ENCODE measurements at places on chromosomes 2 and 18. TPM values are rescaled to one million over a fixed set of nuclear protein-coding genes. Genes with fewer than 3 reads are reported as not detected.
A peak's percentile ranks its signal among the peaks of the same experiment; 100 is the strongest.

- no peak for DNase-seq
Observed at GRCh38 chr2:112661656-112662305, 16.0 kb downstream of the SLC20A1 start.

The ERICH2 gene
- 0.37 TPM for total RNA-seq

- DNase-seq: no peak
Observed at GRCh38 chr18:55012008-55012407, 52.7 kb upstream of the CCDC68 start.

GRCh38 chr2:70454936-70455544 lies 98.6 kb downstream of the TGFA start:
- no peak for DNase-seq

DNA sequence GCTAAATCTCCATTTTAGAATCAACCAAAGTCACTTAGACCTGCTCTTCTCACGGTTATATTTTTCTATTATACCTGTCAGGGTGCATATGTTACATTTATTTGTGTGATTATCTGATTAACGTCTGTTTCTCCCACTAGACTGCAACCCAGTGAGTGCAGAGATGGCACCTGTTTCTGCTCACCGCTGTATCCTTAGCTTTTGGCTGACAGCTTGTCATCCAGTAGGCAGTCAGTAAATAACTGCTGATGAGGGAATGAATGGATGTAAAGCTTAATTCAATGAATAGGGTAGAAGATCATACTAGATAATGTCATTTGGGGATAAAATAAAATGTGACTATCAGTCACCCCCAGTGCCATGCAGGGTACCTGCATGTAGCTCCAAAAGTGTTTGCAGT lies 6.9 kb upstream of the CHRNA1 start:
- no peak for DNase-seq

The DSG1 gene
- not detected for total RNA-seq

GRCh38 chr2:112006076-112006410 lies 49.0 kb upstream of the TMEM87B start:
- DNase-seq: no peak

- no peak for DNase-seq
Observed at GRCh38 chr18:2882201-2882600, 35.4 kb downstream of the EMILIN2 start.

DNA sequence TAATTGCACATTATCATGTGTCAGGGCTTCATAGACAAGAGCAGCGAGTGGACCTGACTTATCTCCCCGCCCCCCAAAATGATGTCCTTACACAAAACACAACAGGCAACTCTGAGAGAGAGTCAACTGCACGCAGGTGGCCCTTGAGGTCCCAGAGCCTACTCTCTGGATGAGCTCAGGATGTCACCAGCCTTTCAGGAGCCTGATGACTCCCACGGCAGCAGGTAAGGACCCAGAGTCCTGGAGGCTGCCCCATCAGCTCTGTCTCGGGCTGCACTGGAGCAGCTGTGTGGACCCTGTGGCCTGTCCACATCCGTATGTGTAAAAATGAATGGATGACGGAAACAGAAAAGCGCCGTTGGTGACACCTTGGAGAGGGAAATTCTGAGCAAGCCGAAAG lies 130.9 kb downstream of the HDAC4 start:
- DNase-seq: no peak

DNA sequence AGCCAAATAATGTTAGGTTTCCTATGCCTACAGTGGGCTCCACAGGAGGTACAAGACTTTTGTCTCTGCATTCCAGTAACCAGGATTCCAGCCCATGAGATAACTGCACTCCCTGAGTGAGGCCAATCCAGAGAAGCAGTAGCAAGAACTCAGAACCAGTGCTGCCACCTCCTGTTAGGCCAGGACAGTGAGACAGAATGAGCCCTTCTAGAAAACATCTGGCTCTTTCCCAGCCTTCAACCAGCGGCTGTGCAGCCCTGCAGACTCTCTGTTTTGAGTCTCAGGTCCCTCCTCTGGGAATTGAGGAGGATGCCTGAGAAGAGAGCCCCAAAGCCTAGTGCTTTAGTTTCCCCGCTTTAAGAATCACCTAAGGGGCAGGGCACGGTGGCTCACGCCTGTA lies 44.2 kb downstream of the ARID5A start:
- DNase-seq: peak; percentile 6

Data from G401 (cell line).